ENCODE measurements at places on chromosomes 13 and 19.

- DNase-seq: no peak
Observed at GRCh38 chr13:35704331-35704730, 227.8 kb upstream of the MAB21L1 start.

GRCh38 chr13:47129461-47129860 is 232.6 kb upstream of the HTR2A start:
- no peak for DNase-seq

DNA sequence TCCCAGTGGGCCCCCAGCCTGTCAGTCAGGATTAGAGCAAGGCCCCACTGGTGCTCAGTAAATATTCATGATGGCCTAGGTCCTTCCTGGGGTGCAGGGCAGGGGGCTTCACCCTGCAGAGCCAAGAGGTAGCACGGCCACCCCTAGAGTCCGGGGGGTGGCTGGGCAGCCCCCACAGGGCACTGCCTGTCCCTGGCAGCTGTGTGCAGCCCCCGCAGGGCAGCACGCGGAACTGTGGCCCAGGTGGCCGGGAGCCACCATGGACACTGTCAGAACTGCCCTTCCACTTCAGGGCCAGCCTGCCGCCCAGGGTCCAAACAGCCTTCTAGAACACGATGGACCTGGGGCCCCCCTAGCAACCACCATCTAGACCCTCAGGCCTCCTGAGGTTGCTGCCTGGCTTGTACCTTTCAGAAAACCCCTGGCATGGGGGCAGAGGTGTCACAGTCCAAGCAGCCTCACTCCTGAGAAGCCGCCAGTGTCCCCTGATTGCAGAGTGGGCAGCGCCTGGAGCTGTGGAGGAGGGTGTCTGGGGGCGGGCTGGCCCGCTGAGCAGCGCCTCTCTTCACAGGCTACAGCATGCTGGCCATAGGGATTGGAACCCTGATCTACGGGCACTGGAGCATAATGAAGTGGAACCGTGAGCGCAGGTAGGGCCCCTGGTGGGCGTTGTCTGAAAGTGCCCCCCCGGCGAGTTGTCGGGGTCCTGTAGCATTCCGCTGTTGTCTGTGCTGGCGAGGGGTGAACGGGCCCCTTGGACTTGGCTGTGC is 2.9 kb upstream of the YJEFN3 start:
- no peak for DNase-seq

DNA sequence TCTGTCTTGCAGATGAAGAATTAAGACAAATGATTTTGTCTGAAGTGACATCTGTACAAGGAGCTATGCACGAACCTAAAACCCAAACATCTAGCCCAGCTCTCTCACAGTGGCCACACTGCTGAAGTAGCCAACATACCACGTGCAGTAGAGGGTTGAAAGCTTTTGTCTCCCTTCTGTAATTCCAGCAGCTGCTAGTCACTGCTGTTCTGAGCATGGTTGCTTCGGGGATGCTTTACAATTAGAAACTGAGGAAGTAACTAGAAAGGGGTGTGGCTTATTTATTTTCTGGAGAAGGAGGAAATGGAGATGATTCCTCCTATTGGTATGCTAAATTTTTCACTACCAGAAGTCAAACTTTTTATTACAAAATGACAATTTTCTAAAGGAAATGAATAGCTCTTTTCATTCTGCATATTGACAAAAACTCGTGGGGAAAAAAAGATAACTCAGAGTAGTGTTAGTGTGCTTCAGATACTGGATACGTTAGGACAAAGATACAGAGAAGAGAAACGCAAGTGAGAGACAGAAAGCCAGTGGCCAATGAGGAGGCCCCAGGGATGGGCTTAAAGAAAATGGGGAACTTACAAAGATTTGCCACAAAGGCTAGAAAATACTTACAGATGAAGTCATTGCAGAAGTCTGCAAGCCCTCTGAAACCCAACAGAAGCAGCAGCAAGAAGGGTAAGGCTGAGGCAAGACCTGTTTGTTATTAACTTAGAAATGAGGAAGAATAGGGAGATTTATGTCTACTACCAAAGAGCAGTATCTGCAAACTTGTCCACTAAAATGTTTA is 192.7 kb upstream of the MIR17HG start:
- DNase-seq: no peak
